ENCODE measurements at places on chromosomes 5 and 9. TPM values are rescaled to one million over a fixed set of nuclear protein-coding genes. Genes with fewer than 3 reads are reported as not detected.

COL27A1 gene
- 45.6 TPM for total RNA-seq

BTNL3 gene
- not detected for total RNA-seq

RORB gene
- 0.41 TPM for total RNA-seq

CDO1 gene
- total RNA-seq = 3.0 TPM

CER1 gene
- total RNA-seq = not detected

PCDHGC3 gene
- total RNA-seq = 51.5 TPM

FOXD4L5 gene
- 0.09 TPM for total RNA-seq

TLX3 gene
- total RNA-seq = not detected

SHISAL2B gene
- not detected for total RNA-seq

SERF1A gene
- 8.6 TPM for total RNA-seq

PCDHGB4 gene
- total RNA-seq = 6.1 TPM

Data from kidney (tissue), 22 donors.